ENCODE measurements at places on chromosomes 13 and 19.

DNA sequence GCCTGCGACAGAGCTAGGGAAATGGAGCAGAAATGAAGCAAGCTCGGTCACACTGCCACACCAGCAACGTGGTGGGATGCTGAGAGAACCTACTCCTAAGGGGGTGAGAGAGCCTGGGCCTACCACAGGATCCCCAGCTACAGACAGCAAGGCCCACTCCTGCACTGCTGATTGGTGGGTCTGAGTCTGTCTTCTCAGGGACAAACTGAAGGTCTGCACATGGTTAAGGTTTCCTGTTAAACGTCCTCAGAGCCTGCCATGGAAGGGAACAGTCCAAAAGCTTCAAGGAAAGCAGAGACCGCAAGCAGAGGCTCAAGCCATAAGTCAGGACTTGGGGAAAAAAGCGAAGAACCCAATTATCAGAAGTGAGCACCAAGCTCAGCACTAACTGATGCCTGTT, 53.5 kb upstream of the MED4 start:
- no peak for DNase-seq

GRCh38 chr19:30017172-30017571, 75.1 kb downstream of the URI1 start:
- DNase-seq: no peak

GRCh38 chr19:54158812-54159351, 639 bp downstream of the LENG1 start:
- DNase-seq: no peak

- DNase-seq: no peak
These were observed 103.8 kb downstream of the ZDHHC20 start for GRCh38 chr13:21355304-21355703.

DNA sequence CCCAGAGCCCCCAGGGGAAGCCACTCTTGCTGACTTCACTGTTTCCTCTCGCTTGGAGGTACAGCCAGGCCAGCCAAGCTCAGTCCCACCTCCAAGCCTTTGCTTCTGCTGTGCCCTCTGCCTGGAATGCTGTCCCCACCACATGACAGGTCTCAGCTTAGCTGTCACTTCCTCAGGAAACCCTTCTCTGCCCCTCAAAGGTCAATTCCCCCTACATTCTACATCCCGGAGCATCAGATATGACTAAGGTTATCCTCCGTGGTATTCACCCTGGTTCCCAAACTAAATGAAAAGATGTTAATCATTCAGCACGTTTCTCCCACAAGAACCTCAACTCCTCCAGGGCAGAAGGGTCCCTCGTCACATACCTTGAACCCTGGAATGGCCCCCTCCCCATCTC, 53.5 kb downstream of the PTPRS start:
- DNase-seq: no peak

- DNase-seq: no peak
These were observed 186.2 kb upstream of the PCDH9 start for GRCh38 chr13:67416047-67416925.

DNA sequence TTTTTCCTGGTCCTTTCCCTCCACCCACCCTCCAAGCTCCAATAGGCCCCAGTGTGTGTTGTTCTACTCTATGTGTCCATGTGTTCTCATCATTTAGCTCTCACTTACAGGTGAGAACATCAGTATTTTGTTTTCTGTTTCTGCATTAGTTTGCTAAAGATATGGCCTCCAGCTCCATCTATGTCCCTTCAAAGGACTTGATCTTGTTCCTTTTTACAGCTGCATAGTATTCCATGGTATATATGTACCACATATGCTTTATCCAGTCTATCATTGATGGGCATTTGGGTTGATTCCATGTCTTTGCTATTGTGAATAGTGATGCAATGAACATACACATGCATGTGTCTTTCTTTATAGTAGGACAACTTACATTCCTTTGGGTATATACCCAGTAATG, 47.1 kb upstream of the ZNF30 start:
- no peak for DNase-seq

DNA sequence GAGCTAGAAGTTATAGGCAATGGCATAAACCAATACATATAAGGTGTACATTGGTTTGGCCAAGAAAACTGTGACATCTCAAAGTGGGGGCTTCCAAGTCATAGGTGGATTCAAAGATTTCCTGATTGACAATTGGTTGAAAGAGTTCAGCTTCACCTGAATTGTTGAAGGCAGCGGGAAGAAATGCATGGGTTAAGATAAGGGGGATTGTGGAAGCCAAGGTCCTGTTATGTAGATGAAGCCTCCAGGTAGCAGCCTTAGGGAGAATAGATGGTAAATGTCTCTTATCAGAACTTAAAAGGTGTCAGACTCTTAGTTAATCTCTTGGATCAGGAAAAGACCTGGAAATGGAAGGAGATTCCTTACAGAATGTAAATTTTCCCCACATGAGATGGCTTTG, 26.0 kb downstream of the ATP8A2 start:
- no peak for DNase-seq

GRCh38 chr13:98504371-98504963, 72.4 kb downstream of the STK24 start:
- DNase-seq: no peak

DNA sequence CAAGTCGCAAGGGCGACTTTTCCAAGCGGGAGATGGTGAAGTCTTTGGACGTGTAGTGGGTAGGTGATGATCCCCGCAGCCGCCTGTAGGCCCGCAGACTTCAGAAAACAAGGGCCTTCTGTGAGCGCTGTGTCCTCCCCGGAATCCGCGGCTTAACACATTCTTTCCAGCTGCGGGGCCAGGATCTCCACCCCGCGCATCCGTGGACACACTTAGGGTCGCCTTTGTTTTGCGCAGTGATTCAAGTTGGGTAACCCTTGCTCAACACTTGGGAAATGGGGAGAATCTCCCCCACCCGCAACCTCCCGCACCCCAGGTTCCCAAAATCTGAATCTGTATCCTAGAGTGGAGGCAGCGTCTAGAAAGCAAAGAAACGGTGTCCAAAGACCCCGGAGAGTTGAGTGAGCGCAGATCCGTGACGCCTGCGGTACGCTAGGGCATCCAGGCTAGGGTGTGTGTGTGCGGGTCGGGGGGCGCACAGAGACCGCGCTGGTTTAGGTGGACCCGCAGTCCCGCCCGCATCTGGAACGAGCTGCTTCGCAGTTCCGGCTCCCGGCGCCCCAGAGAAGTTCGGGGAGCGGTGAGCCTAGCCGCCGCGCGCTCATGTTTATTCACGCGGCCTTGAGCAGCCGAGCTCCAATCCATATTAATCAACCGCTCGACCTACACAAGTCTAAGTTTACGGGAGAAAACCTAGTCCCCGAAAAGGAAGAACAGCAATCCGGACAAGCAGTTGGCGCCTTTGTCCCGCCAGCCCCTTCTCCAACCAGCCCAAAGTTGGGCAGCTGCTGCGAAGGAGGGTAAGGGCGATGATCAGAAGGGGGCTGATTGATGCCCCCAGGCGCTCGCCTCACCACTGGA, 9.9 kb downstream of the SOX21 start:
- DNase-seq: no peak

DNA sequence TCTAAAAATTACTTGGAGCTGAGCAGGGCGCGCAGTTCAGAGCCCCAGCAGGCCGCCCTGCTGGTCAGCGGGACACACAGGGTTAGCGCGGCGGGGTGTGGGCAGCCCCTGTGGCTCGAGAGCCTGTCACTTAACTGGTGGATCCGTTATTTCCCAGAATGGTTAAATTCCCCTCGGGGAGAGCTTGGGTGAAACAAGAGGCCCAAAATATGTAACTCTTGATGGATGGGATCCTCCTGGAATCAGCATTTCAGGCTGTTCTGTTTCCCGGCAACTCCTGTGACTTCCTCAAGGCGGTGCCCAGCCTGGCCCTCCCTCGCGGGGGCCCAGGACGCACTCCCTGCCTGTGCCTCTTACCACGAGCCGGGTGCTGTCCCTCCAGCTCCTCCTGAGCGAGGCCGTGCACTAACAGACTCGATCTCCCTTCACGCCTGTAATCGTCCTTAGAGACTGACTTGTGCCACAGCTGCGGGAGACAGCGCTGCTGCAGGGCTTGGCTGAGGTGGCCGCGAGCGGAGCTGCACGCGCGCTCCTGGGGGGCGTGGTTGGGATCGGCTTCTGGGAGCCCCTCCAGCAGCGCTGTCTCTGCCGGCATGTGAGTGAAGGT, 9.7 kb downstream of the PTBP1 start:
- no peak for DNase-seq

- DNase-seq: no peak
These were observed 4.1 kb upstream of the C1QTNF9B start for GRCh38 chr13:23901365-23901764.

DNA sequence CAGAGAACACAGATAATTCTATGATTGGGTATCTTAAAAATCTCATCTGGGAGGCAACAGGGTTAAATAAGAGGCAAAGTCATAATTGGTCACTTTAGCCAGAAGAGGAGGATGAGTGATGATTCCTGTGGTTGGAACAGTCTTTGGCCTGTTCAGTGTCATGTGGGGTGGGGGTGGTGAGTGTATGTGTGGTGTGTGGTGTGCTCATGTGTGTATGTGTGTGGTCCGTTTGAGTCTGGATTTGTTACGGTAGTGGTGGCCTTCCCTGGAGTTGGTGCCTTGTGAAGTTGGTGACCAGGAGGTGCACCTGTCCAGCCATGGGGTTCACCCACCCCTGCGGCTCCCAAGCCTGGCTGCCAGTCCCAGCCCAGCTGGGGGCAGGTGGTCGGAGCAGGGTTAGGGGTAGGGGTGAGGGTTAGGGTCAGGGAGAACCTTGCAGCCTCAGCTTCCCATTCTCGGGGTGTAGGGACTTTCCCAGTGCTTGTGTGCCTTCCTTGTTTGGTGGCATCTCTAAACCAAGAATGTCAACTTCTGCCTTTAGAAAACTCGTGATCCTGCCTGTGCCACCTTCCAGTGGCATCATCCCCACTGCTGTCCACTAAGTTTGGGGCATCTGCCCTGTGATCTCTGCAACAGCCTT, 97.5 kb downstream of the RAB20 start:
- no peak for DNase-seq

DNA sequence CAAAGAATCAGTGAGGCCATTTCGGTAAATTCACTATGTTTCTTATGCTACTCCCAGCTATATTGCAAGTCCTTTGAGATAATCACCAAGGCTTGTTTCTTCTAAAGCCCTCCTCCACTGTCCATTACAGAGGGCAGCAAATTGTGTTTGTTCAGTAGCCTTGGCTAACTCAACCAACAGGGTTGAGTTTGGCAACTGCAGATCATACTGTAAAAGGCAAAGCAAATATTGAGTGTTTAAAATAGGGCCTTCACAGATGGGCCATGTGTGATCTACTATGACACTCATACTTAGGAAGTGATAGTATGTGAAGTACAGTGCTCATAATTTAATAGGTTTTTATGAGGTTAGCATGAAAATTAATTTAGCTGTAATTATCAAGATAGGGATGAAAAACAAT, 171.3 kb downstream of the DACH1 start:
- DNase-seq: no peak

GRCh38 chr13:113729187-113730019, 29.6 kb upstream of the TMEM255B start:
- no peak for DNase-seq

DNA sequence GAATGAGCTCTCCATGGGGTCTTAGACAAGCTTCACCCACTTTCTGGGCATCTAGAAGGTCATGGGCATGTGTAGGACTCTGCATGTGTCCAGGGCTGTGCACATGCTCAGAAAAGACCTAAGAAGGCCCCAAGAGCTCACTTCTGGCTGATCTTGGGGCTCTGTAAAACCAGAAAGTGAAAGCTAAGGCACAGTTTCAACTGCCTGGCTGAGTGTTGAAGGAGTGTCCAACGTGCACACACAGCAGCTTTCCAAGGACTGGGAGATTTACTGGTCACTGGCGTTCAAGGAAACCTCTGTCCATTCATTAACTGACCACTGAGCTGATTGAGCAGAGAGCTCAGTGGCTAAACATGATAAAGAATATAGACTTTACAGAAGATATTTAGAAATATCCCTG, 137.9 kb downstream of the KATNAL1 start:
- no peak for DNase-seq

DNA sequence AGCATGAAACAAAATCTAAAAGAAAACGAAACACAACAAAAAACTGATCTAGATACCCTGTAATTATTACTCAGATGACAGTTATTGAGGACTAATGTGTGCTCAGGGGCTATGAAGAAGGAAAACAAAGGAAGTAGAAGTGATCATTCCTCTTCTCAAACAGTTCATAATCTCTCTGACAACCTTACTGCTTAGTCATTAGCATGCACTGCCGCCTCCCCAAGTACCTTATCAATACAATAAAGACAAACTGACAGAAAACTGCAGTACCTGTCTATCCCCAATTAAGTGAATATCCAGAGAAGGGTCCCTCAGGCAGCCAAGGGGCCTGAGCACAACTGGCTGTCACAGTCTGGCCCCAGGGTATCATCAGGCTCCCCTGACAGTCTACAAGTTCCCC, 22.0 kb upstream of the POU4F1 start:
- DNase-seq: no peak

GRCh38 chr13:80755910-80756309, 415.0 kb upstream of the SPRY2 start:
- DNase-seq: no peak

DNA sequence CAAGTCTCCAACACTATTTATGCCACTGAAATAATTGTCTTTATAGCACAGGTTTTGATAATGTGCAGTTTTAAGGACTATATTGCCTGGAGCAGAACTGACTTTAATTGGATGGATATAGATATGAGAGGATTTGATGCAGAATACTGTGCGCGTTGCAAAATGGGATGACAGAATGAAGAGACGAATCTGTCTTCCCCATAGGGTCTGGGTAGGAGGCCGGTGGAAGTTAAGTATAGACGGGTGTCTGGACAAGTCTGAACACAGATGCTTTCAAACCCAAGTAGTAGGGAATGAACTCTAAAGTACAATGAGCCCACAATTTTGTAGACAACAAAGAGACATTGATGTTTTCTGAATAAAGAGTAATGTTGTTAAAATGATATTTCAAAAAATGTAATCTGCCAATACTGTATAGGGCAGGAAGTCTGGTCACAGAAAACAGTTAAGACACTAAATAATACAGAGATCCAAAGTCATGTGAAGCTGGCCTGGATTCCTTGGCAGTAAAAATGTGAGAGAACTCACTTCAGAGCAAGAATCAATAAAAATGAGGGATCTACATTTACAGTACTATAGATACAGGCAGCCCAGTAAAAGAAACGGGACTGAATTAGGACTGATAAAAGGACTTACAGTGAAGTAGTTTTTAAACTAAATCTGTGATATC, 125.5 kb downstream of the ENOX1 start:
- no peak for DNase-seq

DNA sequence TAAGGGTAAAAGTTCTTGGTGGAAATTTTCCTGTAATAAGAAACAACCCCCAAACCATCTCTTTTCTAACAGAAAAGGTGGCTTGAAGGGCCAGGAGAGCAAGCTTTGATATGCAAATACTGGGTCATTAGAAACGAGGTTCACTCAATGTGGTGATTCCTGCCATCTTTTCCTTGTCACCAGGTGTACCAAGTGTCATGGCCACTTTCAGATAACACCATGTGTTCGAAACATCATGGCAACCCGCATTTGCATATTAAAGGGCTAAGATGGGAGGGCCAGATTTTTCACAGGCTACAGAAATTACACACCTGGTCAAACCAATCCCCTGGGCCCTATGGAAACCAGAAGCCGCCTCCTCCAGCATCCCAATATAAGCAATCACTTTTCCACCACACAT, 15.3 kb downstream of the LGALS16 start:
- no peak for DNase-seq

Data from activated T-cell treated with anti-CD3 and anti-CD28 coated beads for 4 hours (primary cell).